ENCODE measurements at places on chromosomes 6 and 20.

- no peak for DNase-seq
Observed at GRCh38 chr6:82076916-82077315, 170.6 kb downstream of the IBTK start.

DNA sequence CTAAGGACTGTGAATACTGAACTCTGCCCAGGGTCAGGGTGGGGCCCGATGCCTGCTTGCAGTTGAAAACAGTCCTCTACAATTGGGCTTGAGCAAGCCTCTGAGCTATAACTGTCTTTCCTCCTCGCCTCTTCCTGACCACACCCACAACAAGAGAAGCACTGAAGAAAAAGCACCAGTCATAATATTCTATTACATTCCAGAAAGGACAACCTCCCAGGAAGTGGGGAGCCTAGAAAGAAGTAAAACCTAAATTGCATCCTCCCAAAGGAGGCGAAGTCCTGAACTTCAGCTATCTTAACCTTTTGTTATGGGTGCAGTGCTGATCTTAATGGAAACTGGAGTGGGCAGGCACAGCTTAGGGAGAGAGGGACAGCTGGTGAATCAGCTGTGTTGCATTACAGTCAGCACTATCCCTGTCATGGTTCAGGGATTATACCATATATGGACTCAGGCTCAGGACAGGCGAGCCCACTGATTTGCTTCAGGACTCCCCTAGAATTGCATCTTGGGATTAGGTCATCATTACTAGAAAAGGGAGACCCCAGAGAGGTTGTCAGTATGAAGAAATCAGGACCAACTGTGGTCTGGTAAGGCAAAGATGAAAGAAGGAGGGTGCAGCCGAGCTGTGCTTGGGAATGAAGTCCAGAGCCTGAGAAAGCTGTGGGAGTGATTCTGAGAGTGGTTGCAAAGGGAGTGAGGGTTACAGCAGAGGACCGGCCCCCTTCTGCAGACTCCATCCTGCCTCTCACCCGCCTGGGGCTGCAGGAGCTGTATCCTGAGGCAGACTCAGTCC, 18.3 kb upstream of the TRAM2 start:
- DNase-seq: no peak

GRCh38 chr20:57389695-57390603, 1.2 kb upstream of the RBM38 start:
- peak; percentile 66 for DNase-seq

- DNase-seq: no peak
Observed at GRCh38 chr6:14252271-14252850, 134.8 kb downstream of the CD83 start.

DNA sequence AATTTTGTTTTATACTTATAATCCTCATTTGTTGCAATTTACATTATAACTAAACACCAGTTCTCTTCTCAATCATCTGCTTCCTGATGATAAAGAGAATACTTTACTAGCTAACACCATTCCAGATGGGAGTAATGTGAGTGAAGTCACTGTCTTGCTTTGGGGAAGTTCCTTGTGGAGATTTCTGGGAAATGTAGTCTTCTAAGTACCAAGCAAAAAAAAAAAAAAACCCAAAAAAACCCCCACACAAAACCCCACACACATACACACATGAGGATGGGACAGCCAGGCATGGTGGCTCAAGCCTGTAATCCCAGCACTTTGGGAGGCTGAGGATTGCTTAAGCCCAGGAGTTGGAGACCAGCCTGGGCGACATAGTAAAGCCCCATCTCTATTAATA, 2.2 kb upstream of the SNPH start:
- no peak for DNase-seq

DNA sequence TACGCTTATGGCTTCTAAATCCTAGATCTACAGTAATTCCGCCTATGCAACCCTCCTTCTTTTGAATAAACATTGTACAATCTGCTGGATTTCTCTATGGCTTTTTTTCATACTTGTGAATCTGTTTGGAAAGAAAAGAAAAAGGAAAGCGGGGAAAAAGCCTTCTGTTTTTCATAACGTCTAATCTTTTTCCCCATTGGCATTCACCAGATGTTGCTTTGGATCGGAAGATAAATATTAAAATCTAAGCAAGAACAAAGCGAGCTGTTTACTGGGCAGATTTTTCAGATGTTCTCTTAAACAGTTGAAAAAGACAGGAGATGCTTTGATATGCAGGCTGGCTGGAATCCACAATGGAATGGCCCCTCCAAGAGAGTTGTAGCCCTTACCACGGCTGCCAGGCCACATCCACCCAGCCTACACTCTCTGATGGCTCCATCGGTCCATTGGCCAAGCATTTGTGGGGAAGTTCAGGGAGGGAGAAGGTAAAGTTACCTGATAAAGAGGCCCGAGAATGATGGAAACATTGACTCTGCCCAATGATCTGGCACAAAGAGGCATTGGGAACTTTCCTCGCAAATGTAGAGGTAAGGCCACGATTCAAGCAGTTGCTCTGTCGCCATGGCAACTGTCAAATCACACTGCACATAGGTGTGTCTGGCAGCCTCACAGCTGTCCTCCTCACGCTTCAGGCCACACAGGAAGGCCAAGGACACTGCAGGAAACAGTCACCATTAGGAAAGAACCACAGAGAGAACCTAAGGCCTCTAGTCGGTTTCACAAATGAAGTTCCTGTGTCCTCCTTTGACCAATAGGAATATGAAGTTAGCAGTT, 70.3 kb downstream of the PKHD1 start:
- no peak for DNase-seq

DNA sequence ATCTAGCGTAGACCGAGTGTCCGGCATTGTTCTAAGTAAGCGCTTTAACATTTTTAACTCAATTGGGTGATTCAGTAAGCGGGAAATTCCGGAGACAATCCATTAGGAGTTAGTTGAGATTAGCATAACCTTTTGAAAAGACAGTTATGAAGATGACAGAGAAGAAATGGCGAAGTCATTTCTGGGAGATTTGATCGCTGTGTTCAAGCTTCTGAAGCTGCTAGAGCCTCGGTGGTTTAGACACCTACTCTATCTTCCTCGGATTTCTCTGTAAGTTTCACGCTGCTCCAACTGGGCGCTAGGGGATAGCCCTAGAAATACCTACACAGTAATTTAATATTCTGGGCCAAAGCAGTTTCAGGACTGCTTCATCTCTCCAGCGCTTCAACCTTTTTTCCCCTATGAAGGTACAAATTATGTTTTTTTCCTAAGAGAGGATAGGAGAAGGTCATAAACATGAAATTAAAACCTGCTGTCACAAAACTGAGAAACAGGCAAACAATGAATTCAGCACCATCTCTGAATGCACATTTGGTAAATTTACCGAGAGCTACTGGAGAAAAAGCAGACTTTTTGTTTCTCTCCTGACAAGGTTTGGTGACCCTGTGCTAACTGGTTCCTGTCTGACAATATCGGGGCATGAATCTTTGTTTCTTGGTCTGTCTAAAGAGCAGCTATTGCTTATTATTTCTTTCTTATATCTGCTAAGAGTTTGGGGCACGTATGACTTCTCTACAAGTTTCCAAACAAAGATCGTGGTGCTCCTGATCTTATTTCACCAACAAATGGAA, 22.4 kb downstream of the ZNF311 start:
- no peak for DNase-seq

DNA sequence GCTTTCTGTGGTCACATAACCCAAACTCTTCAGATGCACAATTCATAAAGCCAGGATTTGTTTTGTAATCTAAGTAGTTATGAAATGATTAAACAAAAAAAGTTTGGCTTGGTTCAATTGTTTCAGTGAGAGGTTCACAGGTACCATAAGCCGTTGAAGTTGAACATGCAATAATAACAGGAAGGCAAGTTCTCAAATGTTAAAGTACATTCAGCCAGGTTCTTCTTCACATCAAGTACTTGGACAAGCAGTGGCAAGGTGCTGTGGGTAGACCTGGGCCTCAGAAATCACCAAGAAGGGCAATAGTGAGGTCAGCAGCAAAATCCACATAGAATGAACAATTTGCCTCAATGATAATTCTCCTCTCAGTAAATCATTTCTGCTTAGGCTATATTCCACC, 175.5 kb downstream of the EPM2A start:
- no peak for DNase-seq

- DNase-seq: peak; percentile 4
Observed at GRCh38 chr6:37381579-37381978, 27.8 kb downstream of the RNF8 start.

GRCh38 chr6:107293350-107293749, 166.0 kb downstream of the PDSS2 start:
- DNase-seq: no peak

GRCh38 chr6:96582436-96582835, 19.5 kb downstream of the FHL5 start:
- no peak for DNase-seq

GRCh38 chr20:39309458-39309857, 347.3 kb downstream of the DHX35 start:
- no peak for DNase-seq
